Memory B cell (primary cell): ENCODE measurements at places on chromosomes 5 and 9.

- peak; percentile 55 for DNase-seq
Measured at GRCh38 chr9:68999393-69000105, 14.4 kb downstream of the PRKACG start.

DNA sequence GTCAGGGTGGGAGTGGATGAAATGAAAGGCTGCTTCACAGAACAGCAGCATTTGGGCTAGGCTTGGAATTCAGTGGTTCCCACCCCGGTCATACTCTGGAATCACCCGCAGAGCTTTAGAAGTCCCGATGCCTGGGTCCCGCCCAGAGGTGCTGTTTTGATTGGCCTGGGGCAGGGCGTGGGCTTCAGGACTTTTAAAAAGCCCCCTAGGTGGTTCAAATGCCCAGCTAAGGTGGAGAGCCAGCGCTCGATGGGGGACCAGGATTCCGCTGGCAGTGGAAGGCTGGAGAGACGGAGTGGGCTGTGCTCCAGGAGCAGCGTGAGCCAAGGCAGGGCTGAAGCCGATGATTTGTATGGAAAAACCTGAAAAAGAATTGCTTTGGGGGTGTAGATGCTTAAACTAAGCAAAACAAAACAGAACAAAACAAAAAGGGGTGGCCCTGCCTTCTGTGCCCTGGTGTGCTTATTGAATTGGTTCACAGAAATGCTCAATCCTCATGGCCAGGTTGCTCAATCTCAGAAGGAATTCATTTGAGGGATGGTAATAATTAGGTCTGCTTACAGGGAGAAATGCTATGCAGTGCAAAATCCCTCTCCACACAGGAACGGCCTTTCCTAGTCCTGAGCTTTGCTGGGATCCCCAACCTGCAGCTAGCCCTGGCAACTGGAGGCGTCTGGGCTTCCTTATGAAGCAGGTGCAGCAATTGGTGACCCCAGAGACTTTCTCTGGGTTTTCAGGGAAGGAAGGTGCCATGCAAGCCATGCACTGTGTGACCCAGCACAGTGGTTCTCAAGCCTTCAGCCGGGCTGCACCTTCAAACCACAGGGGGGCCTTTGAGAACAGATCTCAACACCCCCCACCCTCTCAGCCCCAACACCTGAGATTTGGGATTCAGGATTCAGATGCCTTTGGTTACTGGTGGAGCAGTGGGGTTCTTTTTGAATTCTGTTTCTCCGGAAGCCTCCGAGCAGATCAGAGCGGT is 174.0 kb upstream of the ZNF618 start:
- DNase-seq = no peak

DNA sequence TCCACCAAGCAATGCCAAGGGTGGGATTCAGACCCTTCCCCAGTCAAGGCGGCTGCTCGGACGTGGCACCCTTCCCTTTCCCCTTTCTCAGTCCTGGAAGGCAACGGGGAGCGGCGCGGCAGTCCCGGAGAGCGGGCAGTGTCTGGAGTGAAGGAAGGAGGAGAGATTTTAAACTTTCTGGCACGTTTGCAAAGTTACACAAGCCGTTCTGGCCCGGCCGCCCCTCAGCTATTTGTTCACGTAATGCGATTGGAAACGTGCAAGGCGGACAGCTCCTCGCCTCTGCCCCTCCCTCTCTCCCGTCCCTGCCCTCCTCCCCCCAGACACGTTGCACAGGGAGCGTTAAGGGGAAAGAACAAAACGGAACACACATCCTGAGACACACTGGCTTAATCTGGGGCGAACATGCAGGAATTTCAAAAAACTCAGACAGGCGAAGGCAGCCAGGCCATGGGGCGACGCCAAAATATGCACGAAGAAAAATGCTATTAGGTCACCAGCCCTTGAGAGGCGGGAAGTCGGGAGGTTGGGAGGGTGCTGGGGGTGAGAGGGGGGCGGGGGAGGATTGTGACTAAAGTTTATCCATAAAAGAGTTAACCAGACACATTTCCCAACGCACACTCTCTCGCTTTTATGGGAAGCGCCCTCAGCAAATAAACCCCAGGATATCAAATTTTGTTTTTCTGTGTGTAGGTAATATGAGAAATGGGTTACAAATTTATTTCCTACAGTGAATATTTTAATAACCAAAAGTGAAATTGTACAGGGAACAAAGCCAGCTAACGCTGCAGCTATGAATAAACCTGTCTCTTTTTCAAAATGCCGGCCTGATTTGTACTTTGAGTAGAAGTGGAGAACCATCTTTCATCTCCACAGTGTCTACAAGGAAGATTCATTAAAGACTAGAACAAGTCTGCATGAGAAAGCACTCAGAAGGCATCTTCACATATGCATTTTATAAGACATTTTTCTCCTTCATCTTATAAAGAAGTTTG is at the start of gene LOX:
LOX (minus strand) TSS at position 144 of the 995 bp plus-strand sequence. CDS start 274 bp downstream, outside the sequence.
- no peak for DNase-seq

- peak; percentile 65 for DNase-seq
Measured at GRCh38 chr5:180470966-180471582, 23.1 kb upstream of the CNOT6 start.

- DNase-seq = no peak
Measured at GRCh38 chr5:5430136-5430535, 7.7 kb downstream of the ICE1 start.

DNA sequence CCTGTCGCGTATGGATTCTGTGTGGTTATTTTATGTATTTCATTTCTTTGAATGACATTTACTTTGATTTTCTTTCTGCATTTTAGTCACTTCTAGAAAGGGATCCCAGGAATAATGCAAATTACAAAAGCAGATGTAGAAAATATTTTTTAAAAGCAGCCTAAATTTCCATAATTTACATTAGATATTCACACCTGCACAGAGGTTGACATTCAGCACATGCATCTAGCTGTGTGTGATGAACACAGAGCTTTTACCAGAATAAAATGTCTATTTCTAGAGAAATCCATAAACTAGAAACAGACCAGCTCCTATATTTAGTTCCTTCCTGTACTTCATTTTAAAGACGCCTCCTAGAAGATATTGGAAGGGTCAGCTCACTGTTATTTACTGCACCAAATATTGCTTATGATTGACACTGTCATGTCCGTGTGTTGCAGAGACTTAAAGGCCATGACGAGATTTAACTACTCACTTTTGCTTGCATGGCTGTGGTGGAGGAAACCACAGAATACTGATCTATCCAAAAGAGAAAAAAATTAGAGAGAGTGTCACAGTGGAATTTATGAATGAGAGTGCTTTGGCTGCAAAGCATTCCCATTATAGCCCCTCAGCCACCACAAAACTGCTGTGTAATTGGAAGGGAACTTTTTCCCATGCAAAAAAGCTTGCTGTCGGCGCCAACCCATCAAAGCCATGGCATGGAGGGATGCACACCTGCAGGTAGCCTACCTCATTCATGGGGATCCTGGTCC is 58.1 kb downstream of the EBF1 start:
- DNase-seq = no peak

DNA sequence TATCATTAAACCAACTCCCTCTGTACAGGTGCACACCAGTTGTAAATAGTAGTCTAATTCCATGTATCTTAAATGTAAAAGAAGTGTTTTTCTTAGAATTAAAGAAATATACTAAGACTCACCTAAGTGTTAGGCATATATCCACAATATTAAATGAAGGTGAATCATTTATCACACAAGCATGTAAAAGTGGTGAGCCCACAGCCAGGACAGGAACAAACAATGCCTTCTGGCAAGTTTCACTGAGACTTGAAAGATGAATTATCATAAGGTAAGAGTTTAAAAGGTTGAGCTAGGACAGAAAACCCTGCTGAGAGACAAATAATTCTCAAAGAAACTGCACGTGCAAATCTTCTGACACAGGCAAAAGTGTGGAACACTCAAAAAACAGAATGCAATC is 832.5 kb downstream of the TAF11L14 start:
- no peak for DNase-seq

GRCh38 chr9:81819859-81820546 is 108.2 kb upstream of the SPATA31D4 start:
- no peak for DNase-seq
